ENCODE measurements at places on chromosomes 7 and 10. TPM values are rescaled to one million over a fixed set of nuclear protein-coding genes. Genes with fewer than 3 reads are reported as not detected.

Gene PRSS37
- not detected for total RNA-seq

Gene PON3
- total RNA-seq: 0.88 TPM

Gene PTPN20
- total RNA-seq: 9.1 TPM

Gene HOXA7
- total RNA-seq: 4.4 TPM

Gene TMEM140
- total RNA-seq: 13.8 TPM

Gene RNLS
- 23.0 TPM for total RNA-seq

Gene SYNPO2L
- under 0.01 TPM for total RNA-seq

Gene LLCFC1
- not detected for total RNA-seq

Gene PILRA
- 0.36 TPM for total RNA-seq

Gene OR9A2
- not detected for total RNA-seq
